ENCODE measurements at places on chromosomes 5 and 9.

- no peak for DNase-seq
Observed at GRCh38 chr9:133679056-133679455, 42.9 kb downstream of the DBH start.

DNA sequence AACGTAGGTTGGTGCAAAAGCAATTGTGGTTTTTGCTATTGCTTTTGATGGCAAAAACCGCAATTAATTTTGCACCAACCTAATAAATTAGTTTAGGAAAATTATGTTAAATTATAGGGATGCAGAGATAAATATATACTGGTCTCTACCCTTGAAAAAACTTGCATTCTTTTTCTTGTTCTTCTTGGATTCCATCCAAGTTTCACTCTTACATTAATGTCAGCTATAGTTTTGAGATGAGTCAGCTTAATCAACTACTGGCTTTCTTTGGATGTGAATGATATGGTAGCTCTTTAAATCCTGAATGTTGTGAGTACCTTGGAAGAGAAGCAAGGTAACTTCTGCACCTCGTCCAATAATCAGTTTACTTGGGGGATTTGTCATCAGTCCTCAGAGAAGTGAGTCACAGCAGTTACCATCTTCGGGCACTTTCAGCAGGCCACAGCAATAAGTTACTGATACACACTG is 549.0 kb upstream of the ZNF608 start:
- DNase-seq, result no peak

- DNase-seq, result no peak
Observed at GRCh38 chr9:117783828-117784227, 79.6 kb downstream of the TLR4 start.

DNA sequence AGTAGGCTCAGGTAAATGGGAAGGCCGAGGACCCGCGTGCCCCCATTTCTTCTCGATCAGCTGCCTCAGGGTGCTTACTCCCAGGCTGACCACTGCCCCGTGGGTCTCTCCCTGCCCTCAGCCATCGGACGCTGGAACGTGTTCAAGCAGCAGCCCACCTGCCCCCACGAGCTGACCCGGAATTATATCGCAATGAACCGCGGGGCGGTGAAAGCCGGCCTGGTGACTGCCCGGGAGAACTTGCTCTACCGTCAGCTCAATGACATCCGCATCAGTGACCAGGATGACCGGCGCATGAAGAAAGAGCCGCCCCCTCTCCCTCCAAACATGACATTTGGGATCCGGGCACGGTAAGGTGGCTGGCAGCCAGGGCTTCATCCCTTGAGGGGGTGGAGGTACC is 83.2 kb upstream of the BARHL1 start:
- DNase-seq, result no peak

All from activated T-cell treated with anti-CD3 and anti-CD28 coated beads, Interleukin-2, amount 50 U/mL, for 1 hour (primary cell).